HCT116 (cell line): ENCODE measurements at places on chromosomes 5 and 9. TPM values are rescaled to one million over a fixed set of nuclear protein-coding genes. Genes with fewer than 3 reads are reported as not detected.

GLRA1 gene
- total RNA-seq = not detected

PHF24 gene
- total RNA-seq = 0.47 TPM

PCDHGA4 gene
- not detected for total RNA-seq

ADGRD2 gene
- total RNA-seq = not detected

ZNF658 gene
- total RNA-seq = 4.0 TPM

BAAT gene
- 0.25 TPM for total RNA-seq

CCDC192 gene
- not detected for total RNA-seq

- DNase-seq = peak; percentile 51
Measured at GRCh38 chr9:85610074-85610860, 131.5 kb downstream of the AGTPBP1 start.

DNA sequence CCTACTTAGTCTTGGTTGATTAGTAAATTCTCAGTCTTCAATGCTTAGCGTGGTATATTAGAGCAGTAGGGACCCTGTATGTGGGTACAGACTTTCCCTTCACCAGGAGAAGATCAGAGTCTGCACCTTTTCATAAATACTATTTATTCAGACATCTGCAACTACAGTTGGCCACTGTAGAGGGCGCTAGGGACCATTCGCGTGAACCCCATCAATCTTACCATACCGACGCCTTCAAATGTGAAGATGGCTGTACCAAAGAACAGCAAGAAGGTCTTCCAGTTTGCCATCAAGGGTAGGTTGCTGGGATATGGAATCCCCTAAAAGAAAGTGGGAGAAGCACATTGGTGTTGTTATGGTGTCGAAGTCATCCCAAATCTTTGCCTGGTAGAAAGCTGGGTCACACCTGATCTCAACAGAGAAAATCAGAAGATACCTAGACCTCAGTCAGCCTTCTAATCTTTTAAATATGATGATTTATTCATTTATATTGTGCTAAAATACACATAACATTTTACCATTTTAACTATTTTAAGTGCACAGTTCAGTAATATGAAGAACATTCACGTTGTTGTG, 19.1 kb downstream of the SLC36A3 start:
- peak; percentile 21 for DNase-seq

DNA sequence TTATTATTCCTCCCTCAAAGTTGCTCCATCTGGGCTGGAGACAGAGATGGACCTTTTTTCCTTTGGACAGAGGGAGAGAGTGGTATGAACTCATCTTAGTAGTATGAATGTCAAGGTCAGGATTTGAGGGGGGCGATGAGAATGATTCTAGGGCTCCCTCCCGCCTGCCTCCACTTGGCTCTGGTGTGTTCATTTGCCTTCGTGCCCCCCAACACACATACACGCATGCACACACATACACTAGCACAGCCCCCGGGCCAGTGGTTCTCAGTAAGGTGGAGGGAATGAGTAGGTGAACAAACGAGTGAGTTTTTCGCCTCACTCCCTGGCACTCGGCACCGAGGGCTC, 44.5 kb downstream of the ERGIC1 start:
- DNase-seq = no peak

DNA sequence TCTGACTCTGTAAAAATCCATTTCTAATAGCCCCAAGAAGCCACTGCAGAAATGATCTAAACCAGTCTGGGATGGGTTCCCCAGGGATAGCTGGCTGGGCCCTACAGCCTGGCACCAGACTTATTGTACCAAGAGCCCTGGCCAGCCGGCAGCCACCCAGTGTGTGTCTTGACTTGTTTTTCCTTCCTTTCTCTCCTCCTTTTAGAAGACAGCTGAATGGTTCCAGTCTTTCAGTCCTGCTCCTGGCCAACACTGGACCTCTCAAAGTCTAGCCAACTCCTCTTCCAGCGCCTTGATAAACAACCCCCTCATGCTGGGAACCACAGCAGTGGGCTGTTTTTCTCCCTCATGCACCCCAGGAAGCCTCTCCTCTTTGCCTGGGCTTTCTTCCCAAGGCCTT, 34.1 kb downstream of the ATOX1 start:
- DNase-seq = no peak

GRCh38 chr5:164302533-164303235, 797.3 kb downstream of the MAT2B start:
- DNase-seq = no peak

DNA sequence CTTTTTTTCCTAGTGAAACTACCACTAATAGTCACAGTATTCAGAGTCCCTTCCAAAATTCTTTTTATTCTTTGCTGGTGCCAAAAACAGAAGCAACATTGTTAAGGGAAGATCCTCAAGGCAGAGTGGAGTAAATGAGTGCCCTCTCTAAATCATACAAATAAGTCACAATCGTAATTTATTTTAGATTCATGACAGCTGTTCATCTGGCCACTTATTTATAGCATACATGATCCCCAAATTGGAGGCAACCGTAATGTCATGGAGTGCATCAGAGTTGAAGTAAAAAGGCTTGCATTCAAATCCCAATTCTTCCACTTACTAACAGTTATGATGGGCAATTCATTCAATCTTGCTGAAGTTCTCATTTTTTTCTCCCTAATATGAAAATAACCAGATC, 33.4 kb downstream of the POLK start:
- no peak for DNase-seq

- DNase-seq = no peak
Measured at GRCh38 chr5:171801-172331, 19.4 kb upstream of the LRRC14B start.

GRCh38 chr5:132103969-132104391, 30.4 kb downstream of the CSF2 start:
- no peak for DNase-seq

- DNase-seq = no peak
Measured at GRCh38 chr5:97193355-97193688, 10.3 kb upstream of the RIOK2 start.

DNA sequence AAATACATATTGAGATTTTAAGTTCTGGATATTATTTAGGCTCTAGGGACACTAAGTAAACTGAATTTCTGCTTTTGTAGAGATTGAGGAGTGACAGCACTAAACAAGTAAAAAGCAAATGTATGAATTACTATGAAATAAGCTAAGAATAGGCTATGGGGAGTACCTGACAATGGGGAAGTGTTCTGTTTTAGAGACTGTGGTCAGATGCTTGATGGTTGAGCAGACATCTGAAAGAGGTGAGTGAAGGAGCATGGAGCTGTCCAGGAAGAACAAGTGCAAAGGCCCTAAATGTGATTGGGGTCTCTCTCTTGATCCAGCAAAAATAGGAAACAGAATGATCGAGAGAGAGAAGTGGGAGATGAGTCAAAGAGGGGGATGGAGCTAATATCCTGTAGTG, 111.7 kb downstream of the JAKMIP2 start:
- DNase-seq = no peak

DNA sequence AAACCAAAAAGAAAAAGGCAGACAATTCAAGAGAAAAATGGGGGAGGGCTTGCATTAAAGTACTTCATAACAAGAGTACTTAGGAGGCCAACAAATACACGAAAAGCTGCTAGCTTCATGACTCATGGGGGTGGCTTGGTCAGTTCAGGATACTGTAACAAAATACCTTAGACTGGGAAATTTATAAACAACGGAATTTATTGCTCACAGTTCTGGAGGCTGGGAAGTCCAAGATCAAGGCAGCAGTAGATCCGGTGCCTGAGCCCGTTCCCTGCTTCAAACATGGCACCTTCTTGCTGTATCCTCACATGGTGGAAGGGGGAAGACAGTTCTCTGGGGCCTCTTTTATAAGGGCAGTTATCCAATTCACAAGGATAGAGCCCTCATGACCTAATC, 111.4 kb downstream of the C9orf50 start:
- DNase-seq = no peak

DNA sequence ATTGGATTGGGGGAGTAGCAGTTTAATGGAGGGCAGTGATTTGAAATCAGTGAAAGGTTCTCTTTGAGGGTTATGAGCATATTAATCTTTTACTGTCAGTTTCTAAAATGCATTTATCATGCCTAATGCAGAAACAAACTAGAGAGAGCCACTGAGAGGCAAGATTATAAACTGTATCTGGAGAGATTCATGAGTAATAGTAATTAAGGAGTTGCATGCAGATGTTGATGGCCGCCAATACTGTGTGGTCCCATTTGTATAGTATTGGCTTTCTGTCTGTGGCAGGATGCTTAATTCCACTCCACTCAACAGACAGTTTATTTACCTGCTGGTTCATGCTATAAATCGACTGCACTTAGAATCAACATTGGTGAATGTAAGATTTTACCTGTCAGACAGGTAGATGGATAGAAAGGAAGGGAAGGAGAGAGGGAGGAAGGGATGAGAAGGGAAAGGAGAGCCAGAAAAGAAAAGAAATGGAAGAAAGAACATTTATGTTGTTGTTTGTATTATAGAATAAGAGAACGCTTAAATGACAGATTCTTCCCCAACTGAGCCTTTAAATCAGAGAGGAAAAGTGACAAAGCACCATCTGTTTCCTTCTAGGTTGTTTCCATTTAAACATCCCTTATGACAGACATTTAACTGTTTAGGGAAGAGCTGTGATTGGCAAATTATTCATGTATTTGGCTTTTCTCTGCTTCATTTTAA, 146.5 kb downstream of the PAM start:
- DNase-seq = no peak

DNA sequence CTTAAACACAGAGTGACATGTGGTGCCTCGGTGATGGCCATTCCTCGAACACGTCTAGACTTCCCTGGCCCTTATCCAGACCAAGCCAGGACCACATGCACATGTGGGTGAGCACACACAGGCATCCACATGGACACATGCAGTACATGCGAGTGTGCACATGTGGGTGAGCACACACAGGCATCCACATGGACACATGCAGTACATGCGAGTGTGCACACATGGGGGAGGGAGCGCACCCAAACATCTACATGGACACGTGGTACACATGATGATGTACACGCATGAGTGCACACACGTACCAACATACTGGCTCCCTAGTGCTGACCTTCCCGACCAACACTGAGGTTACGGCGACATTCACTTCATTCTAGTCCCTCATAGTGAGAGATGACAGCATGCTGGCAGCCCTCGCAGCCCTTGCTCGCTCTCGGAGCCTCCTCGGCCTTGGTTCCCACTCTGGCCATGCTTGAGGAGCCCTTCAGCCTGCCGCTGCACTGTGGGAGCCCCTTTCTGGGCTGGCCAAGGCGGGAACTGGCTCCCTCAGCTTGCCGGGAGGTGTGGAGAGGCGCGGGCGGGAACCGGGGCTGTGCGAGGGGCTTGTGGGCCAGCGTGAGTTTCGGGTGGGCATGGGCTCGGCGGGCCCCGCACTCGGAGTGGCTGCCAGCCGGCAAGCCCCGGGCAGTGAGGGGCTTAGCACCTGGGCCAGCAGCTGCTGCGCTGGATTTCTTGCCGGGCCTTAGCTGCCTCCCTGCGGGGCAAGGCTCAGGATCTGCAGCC, 186.8 kb downstream of the HSPA4 start:
- no peak for DNase-seq

- no peak for DNase-seq
Measured at GRCh38 chr9:84330246-84330645, 10.3 kb downstream of the SLC28A3 start.

- no peak for DNase-seq
Measured at GRCh38 chr9:134730011-134730760, 88.6 kb downstream of the COL5A1 start.

DNA sequence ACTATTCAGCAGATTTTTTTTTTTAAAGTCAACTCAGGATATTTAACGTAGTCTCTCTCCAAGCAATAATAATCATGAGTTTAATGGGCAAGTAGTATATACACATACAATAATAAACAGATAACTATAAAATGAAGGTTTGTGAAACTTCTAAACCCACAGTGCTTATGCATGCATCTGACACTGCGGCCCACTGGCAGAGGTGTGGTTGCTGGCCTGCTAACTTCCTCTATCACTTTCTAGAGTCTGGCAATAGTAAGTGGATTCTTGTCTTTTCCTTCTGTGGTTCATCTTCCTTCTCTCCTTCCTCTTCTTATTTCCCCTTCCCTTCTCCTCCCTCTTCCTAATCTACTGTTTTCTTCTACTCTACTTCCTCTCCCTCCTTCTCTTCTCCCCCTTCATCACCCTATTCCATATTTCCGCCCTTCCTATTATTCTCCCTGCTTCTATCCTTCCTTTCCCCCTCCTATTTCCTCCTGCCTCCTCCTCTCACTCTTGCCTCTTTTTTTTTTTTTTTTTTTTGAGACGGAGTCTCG, 18.6 kb upstream of the AGXT2 start:
- no peak for DNase-seq

- DNase-seq = no peak
Measured at GRCh38 chr5:159031513-159031912, 68.2 kb downstream of the EBF1 start.

- no peak for DNase-seq
Measured at GRCh38 chr5:164361986-164362385, 856.6 kb downstream of the MAT2B start.

GRCh38 chr5:170974461-170974860, 112.6 kb downstream of the RANBP17 start:
- DNase-seq = no peak
